CD4-positive, alpha-beta T cell (primary cell): ENCODE measurements at places on chromosomes 7 and 10. TPM values are rescaled to one million over a fixed set of nuclear protein-coding genes. Genes with fewer than 3 reads are reported as not detected.
A peak's percentile ranks its signal among the peaks of the same experiment; 100 is the strongest.

SRRM3 gene
- not detected for total RNA-seq

GPR15LG gene
- total RNA-seq, result not detected

GRCh38 chr10:89846786-89847185 lies 145.4 kb downstream of the KIF20B start:
- DNase-seq, result no peak

GRCh38 chr10:7700577-7701125 lies 2.5 kb upstream of the ITIH2 start:
- no peak for DNase-seq

NRP1 gene
- not detected for total RNA-seq

- DNase-seq, result no peak
These were observed 9.2 kb downstream of the MAT1A start for GRCh38 chr10:80280071-80280800.

- DNase-seq, result no peak
These were observed 207.2 kb downstream of the PARD3 start for GRCh38 chr10:34607894-34608293.

GRCh38 chr10:67492317-67493019 lies 203.5 kb downstream of the CTNNA3 start:
- no peak for DNase-seq

MMD2 gene
- not detected for total RNA-seq

GRCh38 chr7:40393660-40394059 lies 258.9 kb downstream of the SUGCT start:
- DNase-seq, result no peak

- DNase-seq, result no peak
These were observed 42.6 kb upstream of the DNAH11 start for GRCh38 chr7:21500117-21500832.

NPY gene
- not detected for total RNA-seq

GRCh38 chr10:98293550-98294269 lies 25.7 kb upstream of the LOXL4 start:
- no peak for DNase-seq

DNA sequence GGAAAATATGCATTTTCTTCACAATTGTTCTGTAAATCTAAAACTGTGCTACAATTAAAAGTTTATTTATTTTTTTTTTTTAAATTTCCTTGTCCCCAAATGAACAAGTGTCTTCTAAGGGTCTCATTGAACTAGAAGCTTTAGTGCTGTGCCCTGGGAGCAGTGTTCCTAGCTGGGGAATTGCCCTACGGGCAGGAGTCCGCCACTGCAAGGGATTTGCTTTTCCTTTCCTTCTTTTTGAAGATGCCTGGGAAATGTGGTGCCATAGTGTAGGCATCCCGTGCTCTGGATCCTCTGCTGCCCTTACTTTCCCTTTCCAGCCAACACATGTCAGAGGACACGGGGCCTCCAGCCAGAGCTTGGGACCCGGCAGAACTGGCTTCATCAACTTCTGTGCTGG lies 177.1 kb upstream of the CTBP2 start:
- DNase-seq, result no peak

LIPF gene
- total RNA-seq, result not detected

- DNase-seq, result peak; percentile 28
These were observed at the start of gene SHTN1 for GRCh38 chr10:117005026-117005526. TSS of gene SHTN1 (minus strand) at chr10:117005187. CDS start at chr10:117005079, 108 bp downstream.

TMEM213 gene
- total RNA-seq, result not detected

GRCh38 chr10:79385392-79385795 lies 38.1 kb downstream of the PPIF start:
- DNase-seq, result no peak

OGDH gene
- 39.8 TPM for total RNA-seq

DNA sequence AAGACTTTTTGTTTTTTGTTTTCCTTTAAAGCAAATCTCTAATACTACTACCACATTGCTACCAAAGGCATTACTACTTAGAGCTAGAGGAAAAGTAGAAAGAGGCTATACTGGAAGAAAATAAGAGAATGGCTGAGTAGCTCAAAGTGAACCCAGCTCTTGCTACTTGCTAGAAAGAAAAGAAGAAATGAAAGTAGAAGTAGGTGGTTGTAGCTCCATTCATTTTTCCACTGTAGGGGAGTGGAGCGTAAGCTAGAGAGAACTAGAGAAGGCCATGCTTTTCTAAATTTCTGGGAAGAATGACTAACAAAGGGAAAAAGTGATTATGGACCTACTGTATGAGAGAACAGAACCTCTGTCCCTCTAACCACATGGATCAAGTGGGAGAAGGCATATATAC lies 184.4 kb downstream of the PON1 start:
- DNase-seq, result no peak

MACC1 gene
- 0.14 TPM for total RNA-seq

GRCh38 chr7:38492010-38492409 lies 139.2 kb downstream of the AMPH start:
- no peak for DNase-seq

DNA sequence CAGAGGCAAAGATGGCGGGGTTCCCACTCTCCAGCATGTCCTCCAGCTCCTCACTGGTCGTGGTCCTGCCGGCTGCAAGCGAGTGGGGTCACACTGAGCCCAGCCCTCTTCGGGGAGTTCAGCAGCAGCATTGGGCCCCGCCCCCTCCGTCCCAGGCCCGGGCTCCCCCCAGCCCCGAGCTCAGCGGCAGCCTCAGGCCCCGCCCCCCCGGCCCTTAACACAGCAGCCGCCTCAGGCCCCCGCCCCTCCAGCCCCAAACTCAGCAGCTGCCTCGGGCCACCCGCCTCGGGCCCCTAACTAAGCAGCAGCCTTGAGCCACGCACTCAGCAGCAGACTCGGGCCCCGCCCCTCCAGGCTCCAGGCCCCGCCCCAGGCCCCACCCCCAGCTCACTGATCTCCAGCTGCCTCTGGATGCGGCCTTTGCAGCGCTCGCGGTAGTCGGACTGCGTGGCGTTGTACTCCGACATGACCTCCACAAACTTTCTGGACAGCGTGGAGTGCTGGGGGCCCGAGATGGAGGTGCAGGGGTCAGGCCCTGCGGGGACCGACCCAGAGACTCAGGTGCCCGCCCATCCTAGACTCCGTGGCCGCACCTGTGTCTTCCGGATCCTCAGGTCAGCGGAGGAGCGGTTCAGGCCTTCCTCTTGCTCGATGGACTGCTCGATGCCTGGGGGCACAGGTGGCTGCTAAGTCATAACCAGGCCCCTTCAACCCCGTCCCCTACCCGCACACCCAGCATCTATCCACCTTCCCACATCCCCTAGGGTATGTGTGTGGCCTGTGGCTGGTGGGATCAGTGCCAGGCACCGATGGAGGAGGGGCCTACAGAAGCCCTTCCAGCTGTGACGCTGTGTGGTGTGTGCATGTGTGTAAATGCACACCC lies 15.5 kb downstream of the STX1A start:
- no peak for DNase-seq

SPDYE2 gene
- 0.33 TPM for total RNA-seq

DNA sequence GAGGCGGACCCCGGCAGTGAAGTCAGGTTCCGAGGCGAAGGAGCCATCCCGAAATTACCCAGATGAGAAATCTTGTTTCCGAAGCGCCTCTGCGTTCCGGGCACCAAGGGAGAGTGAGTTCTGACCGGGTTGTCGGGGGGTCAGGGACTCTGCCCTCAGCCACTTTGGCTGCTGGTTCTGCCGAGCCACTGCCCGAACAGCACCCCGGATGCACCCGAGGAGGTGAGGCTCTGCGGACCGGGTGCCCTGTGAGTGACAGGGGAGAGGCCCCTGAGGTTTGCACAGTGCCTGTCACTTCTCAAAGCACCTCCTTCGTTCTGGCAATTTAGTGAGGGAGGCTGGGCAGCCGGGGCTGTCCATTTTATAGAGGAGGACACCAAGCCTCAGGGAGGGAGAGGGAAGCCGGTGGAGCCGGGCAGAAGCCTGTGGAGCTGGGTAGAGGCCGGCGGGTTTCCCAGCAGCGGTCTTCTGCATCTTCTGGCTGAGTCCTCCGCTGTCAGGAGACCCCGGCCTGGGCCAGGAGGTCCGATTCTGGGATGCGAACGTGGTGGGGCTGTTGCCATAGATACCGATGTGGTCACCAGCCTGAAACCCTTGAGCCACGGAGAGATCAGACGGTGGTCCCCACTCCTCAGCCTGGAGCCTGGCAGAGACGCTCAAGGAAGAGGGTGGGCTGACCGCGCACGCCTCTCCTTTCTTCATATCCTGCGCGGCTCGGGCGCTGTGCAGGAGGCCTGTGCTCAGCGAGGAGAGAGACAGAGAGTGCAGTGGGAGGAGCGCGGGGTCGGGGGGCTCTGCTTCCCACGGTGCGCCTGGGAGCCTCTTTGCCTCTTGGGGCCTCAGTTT lies 18.9 kb upstream of the SHH start:
- DNase-seq, result no peak

ADAM12 gene
- total RNA-seq, result 1.2 TPM

GRCh38 chr7:103447073-103447960 lies 1.3 kb upstream of the SLC26A5 start:
- peak; percentile 36 for DNase-seq

DNA sequence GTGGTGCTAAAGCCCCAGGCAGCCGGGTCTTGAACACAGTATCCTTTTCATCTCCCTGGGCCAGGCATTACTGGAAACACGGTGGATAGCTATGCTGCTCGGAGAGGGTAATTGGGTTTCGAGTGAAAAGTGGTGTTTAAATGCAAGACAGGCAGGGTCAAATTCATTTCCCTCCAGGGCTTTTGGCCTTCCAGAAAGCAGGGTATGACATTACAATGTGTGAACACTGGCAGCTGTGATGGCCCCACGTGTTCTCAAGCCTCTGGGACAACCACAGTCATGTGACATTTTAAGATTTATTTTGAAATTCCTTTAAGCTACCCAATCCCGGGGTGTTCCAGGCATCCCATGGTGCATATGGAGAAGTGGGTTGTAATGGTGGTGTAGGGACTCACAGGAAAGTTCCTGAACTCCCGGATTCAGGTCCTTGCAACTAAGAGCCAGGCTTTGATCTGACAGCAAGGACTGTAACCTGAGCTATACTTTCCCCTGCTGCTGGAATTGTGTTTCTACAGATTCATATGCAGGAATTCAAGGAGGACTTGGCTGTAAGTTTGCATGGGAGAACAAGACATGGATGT lies 46.8 kb downstream of the INSYN2A start:
- no peak for DNase-seq

ZNF117 gene
- total RNA-seq, result 1.9 TPM

GRCh38 chr10:50369931-50370330 lies 118.6 kb upstream of the ASAH2 start:
- DNase-seq, result no peak

WDR91 gene
- 41.7 TPM for total RNA-seq

- no peak for DNase-seq
These were observed 119.3 kb upstream of the SEC61G start for GRCh38 chr7:54878339-54878738.

DNA sequence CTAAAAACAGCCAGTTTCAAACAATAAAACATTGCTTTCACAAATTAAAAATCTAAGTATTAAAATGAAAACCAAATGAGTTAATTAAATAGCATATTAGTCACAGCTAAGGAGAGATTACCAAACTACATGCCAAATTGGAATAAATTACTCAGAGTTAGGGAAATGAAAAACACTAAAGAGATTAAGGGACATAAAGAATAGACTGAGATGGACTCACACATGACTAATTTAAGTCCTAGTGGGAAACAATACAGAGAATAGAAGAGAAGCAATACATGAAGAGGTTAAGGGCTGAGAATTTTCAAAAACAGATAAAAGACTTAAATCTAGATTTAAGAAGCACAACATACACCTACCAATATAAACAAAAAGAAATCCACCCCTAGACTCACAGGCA lies 110.6 kb downstream of the ZFAND4 start:
- DNase-seq, result no peak

DNA sequence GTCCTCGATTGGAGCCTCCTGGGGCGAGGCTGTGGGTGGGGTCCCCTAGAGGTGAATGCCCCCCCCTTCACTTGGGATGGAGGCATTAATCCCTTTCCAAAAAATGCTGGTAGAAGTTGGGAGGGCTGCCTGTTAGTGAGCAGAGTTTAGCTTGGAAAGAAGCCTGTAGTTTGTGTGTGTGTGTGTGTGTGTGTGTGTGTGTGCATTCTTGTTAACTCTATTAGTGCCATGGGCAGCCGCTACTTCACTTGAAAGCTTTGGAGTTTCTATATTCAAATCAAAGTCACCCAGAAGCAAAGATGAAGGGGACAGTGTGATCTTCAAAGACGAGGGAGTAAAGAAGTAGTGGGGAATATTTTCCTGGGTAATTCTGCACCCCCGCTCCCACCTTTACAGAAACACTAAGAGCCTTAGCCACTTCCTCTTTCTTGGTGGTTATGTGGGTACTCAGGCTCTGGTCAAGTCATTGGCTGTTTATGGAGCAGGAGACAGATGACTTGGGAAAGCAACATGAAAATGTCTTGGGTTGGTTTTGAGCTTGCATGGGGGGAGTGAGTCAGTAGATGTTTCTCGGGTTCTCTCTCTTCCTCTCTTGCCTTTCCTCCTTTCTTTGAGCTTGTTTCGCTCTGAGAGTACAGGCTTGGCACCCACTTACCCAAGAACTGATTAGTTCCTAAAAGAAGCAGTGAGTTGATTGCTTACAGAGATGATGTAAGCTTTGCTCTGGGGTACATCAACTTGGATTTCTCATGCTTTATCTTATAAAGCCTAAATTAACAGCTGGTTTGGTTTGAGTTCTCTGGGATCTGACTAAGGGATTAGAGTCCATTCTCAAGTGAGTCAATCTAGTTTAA lies 35.9 kb downstream of the TCF7L2 start:
- DNase-seq, result no peak

CPN1 gene
- total RNA-seq, result not detected

DNA sequence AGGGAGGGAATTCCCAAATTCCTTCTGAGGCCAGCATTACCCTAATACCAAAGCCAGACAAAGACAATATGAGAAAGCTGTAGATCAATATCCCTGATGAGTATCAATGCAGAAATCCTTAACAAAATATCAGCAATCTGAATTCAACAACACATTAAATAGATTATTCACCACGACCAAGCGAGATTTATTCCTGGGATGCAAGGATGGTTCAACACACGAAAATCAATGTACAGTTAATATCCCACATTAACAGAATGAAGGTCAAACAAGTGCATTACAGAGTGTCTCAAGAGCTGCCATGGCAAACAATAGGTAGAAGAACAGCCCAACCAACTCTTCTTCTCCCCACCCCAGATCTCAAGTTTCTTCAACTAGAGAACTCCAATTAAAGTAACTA lies 6.1 kb downstream of the ECD start:
- DNase-seq, result no peak

MMP21 gene
- 0.16 TPM for total RNA-seq

AGR3 gene
- total RNA-seq, result not detected

- no peak for DNase-seq
These were observed 40.4 kb upstream of the STEAP4 start for GRCh38 chr7:88347090-88347489.
